Activated CD8-positive, alpha-beta memory T cell treated with anti-CD3 and anti-CD28 coated beads, Interleukin-2, amount 10 ng/mL, durations not matched to agents 7 days and 5 days (primary cell): ENCODE measurements at places on chromosomes 11 and 22. TPM values are rescaled to one million over a fixed set of nuclear protein-coding genes. Genes with fewer than 3 reads are reported as not detected.

GRCh38 chr11:61956191-61957020, 6.3 kb downstream of the BEST1 start:
- DNase-seq: no peak

TRIM49 gene
- not detected for total RNA-seq

- no peak for DNase-seq
These were observed 73.5 kb downstream of the THAP12 start for GRCh38 chr11:76307396-76307795.

DNA sequence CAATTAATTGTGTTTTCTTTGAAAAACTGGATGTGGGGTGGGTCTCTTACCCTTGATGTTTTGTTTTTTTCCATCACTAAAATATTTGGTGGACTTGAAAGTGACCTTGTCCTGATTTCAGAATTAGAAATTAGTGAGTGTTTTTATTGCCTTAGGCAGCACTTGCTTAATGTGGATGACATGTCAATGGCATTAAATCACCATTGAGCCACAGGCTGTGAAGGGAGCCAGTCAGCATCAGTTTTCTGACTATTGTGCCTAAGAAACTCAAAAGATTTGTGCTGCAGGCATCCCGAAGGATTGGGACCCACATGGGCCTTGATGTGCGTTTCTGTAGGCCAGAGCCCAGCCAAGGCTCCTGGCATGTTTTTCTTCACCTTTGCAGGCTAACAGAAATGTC, 53.8 kb downstream of the SWAP70 start:
- DNase-seq: no peak

CD3D gene
- 526 TPM for total RNA-seq

DNA sequence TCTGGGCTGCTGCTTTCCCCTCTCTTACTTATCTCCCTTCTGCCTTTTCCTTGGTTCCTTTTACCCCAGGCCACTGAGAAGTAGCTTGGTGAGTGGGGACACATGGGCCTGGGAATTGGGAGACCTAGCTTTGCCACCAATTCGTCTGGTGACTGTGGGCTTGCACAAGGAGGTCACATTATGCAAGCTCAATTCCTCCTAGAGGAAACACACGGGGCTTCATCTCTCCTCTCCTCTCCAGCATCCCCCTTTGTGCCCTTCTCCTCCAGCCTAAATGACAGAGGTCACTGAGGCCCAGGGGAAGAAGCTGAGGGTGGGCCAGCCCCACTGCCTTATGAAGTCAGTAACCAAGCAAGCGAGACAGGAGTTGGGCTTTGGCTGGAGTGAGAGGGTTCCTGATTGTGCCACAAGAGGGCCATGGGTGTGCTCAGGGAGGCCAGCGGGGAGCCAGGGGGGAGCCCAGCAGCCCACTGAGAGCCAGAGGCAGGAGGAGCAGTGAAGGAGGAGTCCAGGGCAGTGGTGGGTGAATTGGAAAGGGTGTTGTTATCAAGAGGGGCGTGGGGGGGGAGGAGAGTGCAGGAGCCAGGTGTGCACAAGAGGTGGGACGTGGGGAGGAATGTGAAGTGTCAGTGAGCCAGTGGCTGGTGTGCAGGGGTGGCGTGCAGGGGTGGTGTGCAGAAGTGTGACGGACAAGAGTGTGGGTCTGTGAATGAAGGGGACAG, 2.0 kb downstream of the CLCF1 start:
- DNase-seq: no peak

DNA sequence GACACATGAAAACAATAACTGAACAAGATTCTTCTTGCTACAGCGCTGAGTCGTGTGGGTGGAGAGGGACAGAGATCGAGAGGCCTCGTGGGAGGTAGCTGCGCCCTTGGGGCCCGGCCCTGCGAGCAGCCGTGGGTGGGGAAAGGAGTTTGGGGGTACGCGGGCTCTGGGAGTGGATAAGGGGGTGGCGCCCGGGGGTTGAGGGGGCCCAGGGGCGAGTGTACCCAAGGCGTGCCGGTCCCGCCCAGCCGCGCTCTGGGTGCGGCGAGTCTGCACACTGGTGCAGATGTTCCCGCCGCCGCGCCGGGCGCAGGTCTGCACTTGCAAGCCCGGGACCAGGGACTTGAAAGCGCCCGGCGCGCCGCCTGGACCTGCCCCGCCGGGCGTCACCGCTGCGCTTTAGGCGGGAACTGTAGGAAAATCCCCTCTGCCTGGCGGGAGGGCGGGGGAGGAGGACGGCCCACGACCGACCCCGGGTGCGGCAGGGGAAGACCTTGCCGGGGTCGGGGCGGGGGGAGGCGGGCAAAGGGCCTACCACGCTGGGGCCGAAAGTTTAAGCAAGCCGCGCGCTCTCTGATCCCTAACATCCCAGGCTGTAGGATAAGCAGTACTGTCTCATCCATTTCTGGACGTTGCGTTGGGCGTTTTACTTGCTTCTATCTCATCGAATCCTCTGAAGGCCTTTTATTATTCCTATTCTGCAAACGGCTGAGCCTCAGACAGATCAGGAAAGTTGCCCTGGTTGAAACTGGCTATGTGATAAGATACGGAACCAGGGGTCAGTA, 1.4 kb upstream of the KREMEN1 start:
- peak; percentile 45 for DNase-seq

- DNase-seq: no peak
These were observed 74.1 kb downstream of the PRSS23 start for GRCh38 chr11:86874304-86875056.

- DNase-seq: no peak
These were observed 7.2 kb downstream of the DDX10 start for GRCh38 chr11:108672113-108672512.

DNA sequence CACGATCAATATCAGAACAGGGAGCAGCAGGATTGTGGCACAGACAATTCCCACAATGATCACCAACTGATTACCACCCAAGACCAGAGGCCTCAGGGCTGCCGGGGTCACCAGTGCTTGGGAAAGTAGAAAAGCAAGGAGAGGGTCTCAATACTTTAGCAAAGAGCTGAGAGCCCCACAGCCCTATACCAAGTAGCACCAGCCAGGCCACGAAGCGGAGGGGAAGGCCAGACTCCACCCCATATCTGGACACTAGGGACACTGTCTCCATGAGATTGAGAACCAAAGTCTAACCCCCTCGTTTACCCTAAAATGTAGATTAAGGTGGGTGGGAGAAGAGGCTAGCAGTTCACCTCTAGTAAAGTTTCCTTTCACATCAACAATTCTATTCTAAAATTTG, 24.1 kb upstream of the SCN2B start:
- DNase-seq: no peak

- DNase-seq: no peak
These were observed 7.5 kb downstream of the FXYD6 start for GRCh38 chr11:117868815-117869561.

DNA sequence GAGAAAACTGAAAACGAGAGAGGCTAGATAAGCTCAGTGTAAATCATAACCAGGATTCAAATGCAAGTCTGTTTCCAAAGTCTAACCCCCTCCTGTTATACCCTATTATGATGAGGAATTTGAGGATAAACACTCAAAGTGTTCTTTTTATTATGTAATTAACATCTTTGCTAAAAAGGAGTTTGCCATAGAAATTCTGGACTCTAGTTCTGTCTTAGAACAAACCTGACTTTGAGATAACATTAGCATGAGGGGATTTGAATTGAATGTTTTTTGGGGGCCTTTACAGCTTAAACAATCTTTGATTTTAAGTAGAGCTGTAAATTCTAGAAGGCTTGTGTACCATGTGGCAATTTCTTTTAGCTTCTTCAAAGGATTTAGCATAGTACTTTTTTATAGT, 9.5 kb downstream of the C11orf54 start:
- DNase-seq: no peak

ALX4 gene
- not detected for total RNA-seq

GRCh38 chr11:68751331-68751856, at the start of gene TESMIN:
TESMIN (minus strand) TSS chr11:68751520; CDS start chr11:68750660, 860 bp downstream.
- peak; percentile 95 for DNase-seq

- DNase-seq: no peak
These were observed 86.3 kb upstream of the NNMT start for GRCh38 chr11:114209904-114210303.

GRCh38 chr22:22038178-22038880, 55.7 kb upstream of the TOP3B start:
- no peak for DNase-seq

- DNase-seq: no peak
These were observed 18.7 kb downstream of the RCN1 start for GRCh38 chr11:32109592-32109991.
